ENCODE measurements at places on chromosomes 2 and 18. TPM values are rescaled to one million over a fixed set of nuclear protein-coding genes. Genes with fewer than 3 reads are reported as not detected.

The CSRNP3 gene
- 6.5 TPM for total RNA-seq

The SGO2 gene
- 8.9 TPM for total RNA-seq

The VSNL1 gene
- not detected for total RNA-seq

The CMPK2 gene
- 196 TPM for total RNA-seq

The THSD7B gene
- not detected for total RNA-seq

The UGT1A10 gene
- total RNA-seq, result not detected

The C1GALT1C1L gene
- total RNA-seq, result under 0.01 TPM

The NEU2 gene
- total RNA-seq, result not detected

The VWA3B gene
- not detected for total RNA-seq

The ZNF236 gene
- total RNA-seq, result 10.7 TPM

The CBLN2 gene
- not detected for total RNA-seq

The LHCGR gene
- total RNA-seq, result under 0.01 TPM

The RAX gene
- not detected for total RNA-seq

The KCNE4 gene
- 19.6 TPM for total RNA-seq

The ALKAL2 gene
- not detected for total RNA-seq

The PCARE gene
- total RNA-seq, result under 0.01 TPM

The METTL5 gene
- 54.8 TPM for total RNA-seq

The INPP1 gene
- 9.1 TPM for total RNA-seq

The ALPG gene
- total RNA-seq, result not detected

The ERICH2 gene
- total RNA-seq, result not detected

The ANTXR1 gene
- 166 TPM for total RNA-seq

The POTEJ gene
- total RNA-seq, result not detected

The TNS1 gene
- 22.0 TPM for total RNA-seq

The CYTIP gene
- total RNA-seq, result not detected

The CYP27C1 gene
- total RNA-seq, result not detected

The CCDC121 gene
- total RNA-seq, result 1.3 TPM

The C2orf80 gene
- total RNA-seq, result not detected

The SERPINE2 gene
- 134 TPM for total RNA-seq

The XDH gene
- under 0.01 TPM for total RNA-seq

The CDK15 gene
- total RNA-seq, result 4.5 TPM

The IL1B gene
- not detected for total RNA-seq

The MROH2A gene
- total RNA-seq, result not detected

The ZNF385B gene
- not detected for total RNA-seq

The RRM2 gene
- 64.6 TPM for total RNA-seq

The LRPPRC gene
- total RNA-seq, result 117 TPM

The EPHA4 gene
- total RNA-seq, result 36.0 TPM

The MC2R gene
- not detected for total RNA-seq

The LMAN1 gene
- 61.9 TPM for total RNA-seq

The AQP12B gene
- not detected for total RNA-seq

The C2orf72 gene
- total RNA-seq, result 0.46 TPM

The ADCY3 gene
- 42.9 TPM for total RNA-seq

The OTOS gene
- total RNA-seq, result not detected

The PSMA8 gene
- total RNA-seq, result not detected

The RNF125 gene
- total RNA-seq, result 9.3 TPM

The CELF4 gene
- total RNA-seq, result not detected

The DTNA gene
- 13.0 TPM for total RNA-seq

The PLGLB1 gene
- 1.5 TPM for total RNA-seq

The SH3RF3 gene
- total RNA-seq, result 3.6 TPM

The REG1B gene
- total RNA-seq, result not detected

Data from melanocyte of skin (primary cell).